ENCODE measurements at places on chromosomes 7 and 10. TPM values are rescaled to one million over a fixed set of nuclear protein-coding genes. Genes with fewer than 3 reads are reported as not detected.

DNA sequence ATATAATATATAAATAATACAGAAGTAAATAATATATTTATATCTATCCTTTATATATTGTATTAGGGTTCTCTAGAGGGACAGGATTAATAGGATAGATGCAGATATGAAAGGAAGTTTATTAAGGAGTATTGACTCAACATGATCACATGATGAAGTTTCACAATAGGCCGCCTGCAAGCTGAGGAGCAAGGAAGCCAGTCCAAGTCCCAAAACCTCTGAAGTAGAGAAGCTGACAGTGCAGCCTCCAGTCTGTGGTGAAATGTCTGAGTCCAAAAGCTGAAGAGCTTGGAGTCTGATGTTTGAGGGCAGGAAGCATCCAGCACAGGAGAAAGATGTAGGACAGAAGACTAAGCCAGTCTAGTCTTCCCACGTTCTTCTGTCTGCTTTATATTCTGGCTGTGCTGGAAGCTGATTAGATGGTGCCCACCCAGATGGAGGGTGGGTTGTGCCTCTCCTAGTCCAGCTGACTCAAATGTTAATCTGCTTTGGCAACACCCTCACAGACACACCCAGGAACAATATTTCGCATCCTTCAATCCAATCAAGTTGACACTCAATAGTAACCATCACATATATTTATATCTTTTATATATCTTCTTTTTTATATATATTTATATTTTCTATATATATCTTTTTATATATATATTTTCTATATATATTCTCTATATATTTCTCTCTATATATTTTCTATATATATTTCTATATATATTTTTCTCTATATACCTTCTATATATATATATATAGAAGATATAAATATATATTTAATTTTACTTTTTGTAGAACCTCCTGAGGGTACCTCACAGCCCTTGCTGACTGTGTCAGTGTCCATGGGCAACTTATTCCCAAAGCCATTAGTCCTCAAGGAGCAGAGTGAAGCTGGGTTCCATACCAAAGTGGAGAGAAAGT lies 24.6 kb upstream of the AKR1B10 start:
- no peaks in the 10 kb centered on the region for H3K4me1 ChIP-seq
- H3K4me3 ChIP-seq: no peak overlapping the region
- H3K27ac ChIP-seq: no peak overlapping the region
- no peaks in the 10 kb centered on the region for H3K36me3 ChIP-seq
- no peak for DNase-seq
- no peaks in the 10 kb centered on the region for H3K27me3 ChIP-seq

- H3K4me1 ChIP-seq: no peaks in the 10 kb centered on the region
- H3K4me3 ChIP-seq: no peak overlapping the region
- no peaks in the 10 kb centered on the region for H3K36me3 ChIP-seq
Measured at GRCh38 chr10:34593374-34593890, 221.7 kb downstream of the PARD3 start.

- no peaks in the 10 kb centered on the region for H3K27me3 ChIP-seq
- no peaks in the 10 kb centered on the region for H3K36me3 ChIP-seq
- H3K4me1 ChIP-seq: no peaks in the 10 kb centered on the region
- no peak overlapping the region for H3K27ac ChIP-seq
- H3K4me3 ChIP-seq: no peak overlapping the region
Measured at GRCh38 chr7:67549126-67549525, 552.5 kb downstream of the TYW1 start.

GRID2IP gene
- total RNA-seq: 0.47 TPM

TMEM178B gene
- 0.76 TPM for total RNA-seq

CCDC172 gene
- not detected for total RNA-seq

GRCh38 chr10:17811146-17811865 lies 2.2 kb downstream of the MRC1 start:
- H3K27ac ChIP-seq: no peak overlapping the region
- DNase-seq: no peak
- H3K4me3 ChIP-seq: no peak overlapping the region
- no peaks in the 10 kb centered on the region for H3K4me1 ChIP-seq

SPDYE5 gene
- not detected for total RNA-seq

ENO4 gene
- total RNA-seq: not detected

DNA sequence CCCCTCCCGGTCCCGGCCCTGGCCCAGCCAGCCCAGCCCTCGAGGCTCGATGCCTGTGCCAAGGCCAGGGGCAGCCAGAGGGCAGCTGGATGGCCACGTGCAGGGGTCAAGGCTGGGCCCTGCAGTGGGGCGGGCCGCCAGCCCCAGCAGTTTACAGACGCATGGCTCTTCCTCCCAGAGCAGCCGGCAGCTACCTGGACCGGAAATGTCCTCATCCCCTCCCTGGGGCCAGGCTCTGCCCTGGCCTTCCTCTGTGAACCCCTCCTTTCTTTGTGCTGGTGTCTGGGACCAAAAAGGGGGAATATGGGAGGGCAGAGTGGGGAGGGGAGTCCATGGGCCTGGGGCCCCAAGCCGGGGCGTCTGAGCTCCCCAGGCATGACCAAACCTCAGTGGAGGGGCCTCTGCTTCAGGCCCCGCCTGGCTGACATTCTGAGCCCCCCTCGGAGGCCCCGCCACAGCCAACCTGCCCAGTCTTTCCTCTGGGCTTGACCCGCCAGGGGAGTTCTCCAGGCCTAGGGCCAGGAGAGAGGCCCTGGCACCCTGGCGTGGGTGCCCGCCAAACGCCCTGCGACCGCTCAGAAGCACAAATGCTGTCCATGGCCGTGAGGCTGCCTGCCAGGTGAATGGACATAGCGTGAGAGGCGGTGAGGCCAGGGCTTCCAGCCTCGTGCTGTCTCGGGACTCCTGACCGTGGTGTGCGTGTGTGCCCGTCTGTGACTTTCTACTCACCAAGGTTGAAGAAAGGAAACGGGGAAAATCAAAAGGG lies 24.7 kb upstream of the AMZ1 start:
- no peaks in the 10 kb centered on the region for H3K27me3 ChIP-seq
- H3K4me3 ChIP-seq: no peak overlapping the region
- H3K36me3 ChIP-seq: no peaks in the 10 kb centered on the region
- H3K4me1 ChIP-seq: no peaks in the 10 kb centered on the region
- DNase-seq: no peak
- H3K27ac ChIP-seq: no peak overlapping the region

- no peaks in the 10 kb centered on the region for H3K27me3 ChIP-seq
- H3K27ac ChIP-seq: no peak overlapping the region
- DNase-seq: no peak
- H3K4me1 ChIP-seq: no peaks in the 10 kb centered on the region
Measured at GRCh38 chr7:157541295-157542067, 204.7 kb downstream of the DNAJB6 start.

DNA sequence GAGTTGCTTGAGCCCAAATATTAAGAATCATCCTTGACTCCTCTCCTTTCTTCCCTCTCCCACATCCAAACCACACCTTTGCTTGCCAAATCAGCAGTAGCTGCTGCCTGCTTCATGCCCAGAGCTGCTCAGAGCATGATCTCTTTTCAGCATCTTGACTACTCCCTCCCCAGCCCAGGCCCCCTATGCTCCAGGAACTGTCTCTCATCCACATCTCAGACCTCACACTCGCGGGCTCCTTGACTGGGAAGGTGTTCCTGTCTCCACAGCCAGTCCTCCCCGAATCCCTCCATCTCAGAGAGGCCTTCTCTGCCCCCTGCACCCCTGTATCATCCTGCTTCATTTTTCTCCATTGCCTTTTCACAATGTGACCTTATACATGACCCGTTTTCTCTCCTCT lies 157.0 kb downstream of the DNAJB6 start:
- no peak overlapping the region for H3K27ac ChIP-seq
- H3K4me3 ChIP-seq: no peak overlapping the region
- H3K4me1 ChIP-seq: peaks cover 36% of the 10 kb centered on the region

ST7 gene
- total RNA-seq: 4.0 TPM

VIPR2 gene
- total RNA-seq: not detected

DNA sequence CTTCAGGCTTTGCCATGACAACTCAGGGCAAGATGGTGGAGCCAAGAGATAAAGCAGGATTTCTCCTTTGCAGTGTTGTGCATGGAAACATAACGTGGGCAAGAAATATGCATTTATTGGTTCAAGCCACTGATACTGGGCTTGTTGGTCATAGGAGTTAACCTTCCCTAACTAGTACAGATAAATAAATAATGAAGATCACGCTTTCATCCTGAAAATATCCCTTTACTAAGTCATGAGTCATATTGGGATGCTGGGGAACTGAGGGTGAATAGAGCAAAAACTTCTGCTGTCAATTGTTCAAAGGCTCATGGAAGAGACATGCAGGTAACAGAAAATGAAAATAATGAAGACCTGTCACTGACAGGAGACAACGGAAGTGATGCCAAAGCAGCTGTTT lies 55.5 kb downstream of the TES start:
- H3K27me3 ChIP-seq: no peaks in the 10 kb centered on the region
- no peak overlapping the region for H3K4me3 ChIP-seq
- H3K36me3 ChIP-seq: no peaks in the 10 kb centered on the region
- DNase-seq: no peak
- no peak overlapping the region for H3K27ac ChIP-seq

DNA sequence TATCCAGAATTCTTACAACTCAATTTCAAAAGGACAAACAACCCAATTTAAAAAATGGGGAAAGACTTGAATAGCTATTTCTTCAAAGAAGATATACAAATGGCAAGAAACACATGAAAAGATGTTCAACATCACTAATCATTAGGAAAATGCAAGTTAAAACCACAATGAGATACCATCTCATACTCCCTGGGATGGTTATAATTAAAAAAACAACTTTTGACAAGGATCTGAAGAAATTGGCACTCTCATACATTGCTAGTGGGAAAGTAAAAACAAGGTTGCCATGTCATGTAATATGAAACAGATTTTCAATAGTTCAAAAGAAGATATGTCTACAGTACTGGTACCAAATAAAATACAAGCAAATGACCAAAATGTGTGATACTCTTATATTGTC lies 9.0 kb downstream of the OAT start:
- H3K27ac ChIP-seq: no peak overlapping the region
- H3K4me1 ChIP-seq: no peaks in the 10 kb centered on the region
- H3K36me3 ChIP-seq: peaks cover 5% of the 10 kb centered on the region
- no peaks in the 10 kb centered on the region for H3K27me3 ChIP-seq
- no peak for DNase-seq
- no peak overlapping the region for H3K4me3 ChIP-seq

CALML5 gene
- not detected for total RNA-seq

ENKUR gene
- total RNA-seq: not detected

DNA sequence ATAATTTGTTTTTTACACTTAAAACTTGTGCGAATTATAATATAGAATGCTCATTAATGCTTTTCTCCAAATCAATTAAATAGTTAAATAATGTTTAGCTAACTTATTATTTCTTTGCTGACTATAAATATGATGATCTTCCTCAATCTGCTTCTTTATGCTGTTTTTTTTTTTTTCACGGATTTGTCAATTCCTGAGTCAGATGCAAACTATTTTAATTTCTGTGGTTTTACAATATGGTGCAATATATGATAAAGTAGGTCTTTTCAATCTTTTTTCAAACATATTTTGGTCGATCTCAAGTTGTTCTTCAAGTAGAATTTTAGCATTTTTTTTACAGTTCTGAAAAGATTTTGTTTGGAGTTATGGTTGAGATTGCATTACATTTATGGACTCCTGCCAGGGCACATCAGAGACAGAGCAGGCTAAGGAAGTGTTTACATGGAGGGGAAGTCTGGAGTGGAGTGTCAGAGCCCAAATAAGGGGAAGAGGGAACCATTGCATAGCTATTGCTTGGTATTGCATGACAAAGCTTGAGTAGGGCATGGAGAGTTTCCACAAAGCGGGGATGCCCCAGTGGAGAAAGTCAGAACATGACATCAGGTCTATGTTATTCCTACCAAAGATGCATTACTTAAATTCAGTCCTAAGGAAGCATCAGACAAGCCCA lies 204.4 kb downstream of the OTUD1 start:
- H3K27ac ChIP-seq: no peak overlapping the region
- H3K36me3 ChIP-seq: no peaks in the 10 kb centered on the region
- H3K4me3 ChIP-seq: no peak overlapping the region
- H3K27me3 ChIP-seq: no peaks in the 10 kb centered on the region
- no peaks in the 10 kb centered on the region for H3K4me1 ChIP-seq

GRCh38 chr7:1611708-1612241 lies 41.9 kb upstream of the PSMG3 start:
- no peak overlapping the region for H3K4me3 ChIP-seq
- no peak overlapping the region for H3K27ac ChIP-seq
- no peaks in the 10 kb centered on the region for H3K27me3 ChIP-seq
- H3K36me3 ChIP-seq: no peaks in the 10 kb centered on the region
- no peak for DNase-seq
- no peaks in the 10 kb centered on the region for H3K4me1 ChIP-seq

GFRA1 gene
- not detected for total RNA-seq

Measured in CD4-positive, alpha-beta memory T cell (primary cell).